Eye (tissue), 1 donor: ENCODE measurements at places on chromosomes 5 and 9.

- DNase-seq = no peak
Observed at GRCh38 chr9:107856633-107857032, 367.1 kb upstream of the KLF4 start.

DNA sequence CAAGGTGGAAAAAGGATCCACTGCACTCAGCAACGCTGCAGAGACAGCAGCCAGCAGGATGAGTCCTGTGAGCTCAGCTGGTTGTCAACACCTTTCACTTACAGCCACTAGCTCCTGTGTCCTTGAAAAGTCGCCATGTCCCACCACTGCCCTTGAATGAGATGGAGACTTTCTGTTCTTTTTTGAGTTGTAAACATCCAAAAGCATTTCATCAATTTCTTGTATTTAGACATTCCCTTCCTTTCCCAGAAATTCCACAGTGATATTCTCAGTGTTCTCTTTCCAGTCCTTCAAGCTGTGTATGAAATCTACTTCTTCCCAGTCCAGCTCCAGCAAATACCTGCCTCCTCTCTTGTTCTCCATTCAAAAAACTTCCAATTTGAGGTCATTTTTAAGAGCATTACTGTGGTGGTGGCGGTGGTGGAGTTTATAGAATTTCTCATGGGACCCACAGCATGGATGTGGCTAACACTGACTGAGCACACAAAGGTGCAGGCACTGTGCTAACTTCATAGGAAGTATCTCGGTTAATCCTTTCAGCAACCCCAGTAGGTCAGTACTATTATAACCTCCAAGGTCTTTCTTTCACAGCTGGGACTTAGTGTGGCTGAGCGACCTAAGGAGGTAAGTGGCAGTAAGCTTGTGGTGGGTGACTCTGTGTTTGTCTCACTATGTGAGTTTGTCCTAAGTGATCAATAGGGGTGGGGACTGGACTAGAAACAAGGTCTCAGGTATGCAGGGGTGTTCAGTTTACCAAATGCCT, 15.0 kb upstream of the GPX3 start:
- peak; percentile 11 for DNase-seq

DNA sequence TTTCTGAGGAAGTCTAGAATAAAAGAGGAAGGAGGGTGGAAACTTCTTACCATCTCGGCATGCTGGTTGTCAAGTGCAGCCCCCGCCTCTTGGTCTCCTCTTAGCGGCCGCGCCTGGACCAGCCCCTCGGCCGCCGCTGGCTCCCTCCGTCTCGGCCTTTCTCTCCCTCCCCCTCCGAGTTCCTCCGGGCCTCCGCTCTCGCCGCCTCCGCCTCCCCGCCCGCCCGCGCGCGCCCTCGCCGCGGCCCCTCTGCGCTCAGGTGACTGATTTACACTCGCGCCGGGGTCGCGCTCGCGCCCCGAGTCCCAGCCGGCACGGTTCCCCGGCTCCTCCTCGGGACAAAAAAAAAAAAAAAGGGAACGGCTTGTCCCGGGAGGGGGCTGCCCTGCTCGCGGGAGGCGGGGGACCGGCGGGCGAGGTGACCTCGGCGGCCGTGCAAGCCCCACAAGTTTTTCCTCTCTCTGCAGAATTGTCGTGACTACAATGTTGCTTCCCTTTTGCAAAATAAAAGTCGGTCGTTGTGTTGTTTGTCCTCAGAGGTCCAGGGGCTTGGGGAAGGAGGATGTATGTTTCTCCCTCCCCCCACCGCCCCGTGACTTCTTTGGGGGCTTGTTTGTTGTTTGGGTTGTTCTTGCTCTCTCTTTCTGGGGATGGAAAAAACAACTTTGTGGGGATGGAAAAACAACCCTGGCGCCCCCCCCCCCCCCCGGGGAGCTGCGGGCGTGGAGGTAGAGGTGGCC, at the start of gene BNC2:
Gene BNC2, minus strand, starts transcription at position 75 of the 740 bp plus-strand sequence. Its CDS starts 22 bp downstream, at position 53.
- DNase-seq = peak; percentile 88

DNA sequence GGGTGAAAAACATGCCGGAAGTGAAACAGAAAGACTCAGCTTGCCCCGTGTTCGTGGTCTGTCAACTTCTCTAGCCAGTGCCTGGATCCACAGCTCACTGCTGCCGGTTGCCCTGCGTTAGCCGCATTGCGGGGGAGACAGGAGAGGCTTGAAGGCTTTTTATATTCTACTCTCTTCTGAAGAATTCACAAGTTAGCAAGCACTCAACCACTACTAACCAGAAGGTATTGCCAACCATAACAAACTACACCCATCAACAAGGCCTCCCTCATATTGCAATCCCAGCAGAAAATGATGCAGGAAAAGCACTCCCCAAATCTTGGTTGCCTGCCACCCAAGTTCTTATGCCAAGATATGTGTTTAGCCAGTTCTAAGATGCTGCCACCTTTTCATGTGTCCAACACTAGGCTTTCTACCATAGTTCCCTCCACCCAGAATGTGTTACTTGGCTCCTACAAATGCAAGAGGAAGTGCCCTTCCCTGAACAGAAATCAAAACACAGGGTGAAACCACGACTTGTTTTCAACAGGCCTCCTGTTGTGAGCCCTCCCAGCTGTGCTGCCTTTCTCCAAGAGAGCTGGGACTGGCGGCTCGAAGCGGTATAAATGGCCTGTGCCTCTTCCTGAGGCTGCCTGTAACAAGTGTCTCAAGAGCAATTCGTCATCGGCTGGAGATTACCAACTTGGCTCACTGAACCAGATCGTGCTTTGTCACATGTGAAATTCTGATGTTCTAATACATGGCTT, 129.0 kb downstream of the SNX18 start:
- DNase-seq = peak; percentile 56

DNA sequence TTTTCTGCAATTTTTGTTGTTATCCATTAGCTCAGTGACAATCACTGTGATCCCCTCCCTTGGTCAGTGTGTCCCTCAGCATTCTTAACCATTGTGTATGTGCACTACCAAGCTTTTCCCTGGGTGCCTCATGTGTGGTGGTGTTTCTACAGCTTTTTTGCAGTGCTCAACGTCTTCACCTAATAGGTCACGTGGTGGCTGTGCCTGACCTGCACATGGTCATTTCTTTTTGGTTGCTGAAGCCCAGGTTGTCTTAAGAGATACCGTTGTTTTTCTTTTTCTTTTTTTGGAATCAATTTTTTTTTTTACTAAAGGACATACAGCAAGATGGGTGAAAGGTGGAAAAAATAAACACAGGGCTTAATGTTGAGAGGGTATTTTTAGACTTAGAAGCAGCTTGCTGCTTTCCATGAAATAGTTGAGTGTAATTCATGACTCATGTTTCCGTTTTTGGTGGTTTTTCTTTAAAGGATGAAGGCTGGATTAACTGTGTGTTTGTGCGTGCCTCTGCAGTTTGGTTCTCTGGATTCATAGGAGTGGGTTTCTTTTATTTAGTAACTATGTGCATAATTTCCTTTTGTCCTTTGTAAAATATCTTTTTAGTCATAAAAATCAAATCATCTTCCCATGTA, 22.2 kb downstream of the SH3GL2 start:
- DNase-seq = no peak

DNA sequence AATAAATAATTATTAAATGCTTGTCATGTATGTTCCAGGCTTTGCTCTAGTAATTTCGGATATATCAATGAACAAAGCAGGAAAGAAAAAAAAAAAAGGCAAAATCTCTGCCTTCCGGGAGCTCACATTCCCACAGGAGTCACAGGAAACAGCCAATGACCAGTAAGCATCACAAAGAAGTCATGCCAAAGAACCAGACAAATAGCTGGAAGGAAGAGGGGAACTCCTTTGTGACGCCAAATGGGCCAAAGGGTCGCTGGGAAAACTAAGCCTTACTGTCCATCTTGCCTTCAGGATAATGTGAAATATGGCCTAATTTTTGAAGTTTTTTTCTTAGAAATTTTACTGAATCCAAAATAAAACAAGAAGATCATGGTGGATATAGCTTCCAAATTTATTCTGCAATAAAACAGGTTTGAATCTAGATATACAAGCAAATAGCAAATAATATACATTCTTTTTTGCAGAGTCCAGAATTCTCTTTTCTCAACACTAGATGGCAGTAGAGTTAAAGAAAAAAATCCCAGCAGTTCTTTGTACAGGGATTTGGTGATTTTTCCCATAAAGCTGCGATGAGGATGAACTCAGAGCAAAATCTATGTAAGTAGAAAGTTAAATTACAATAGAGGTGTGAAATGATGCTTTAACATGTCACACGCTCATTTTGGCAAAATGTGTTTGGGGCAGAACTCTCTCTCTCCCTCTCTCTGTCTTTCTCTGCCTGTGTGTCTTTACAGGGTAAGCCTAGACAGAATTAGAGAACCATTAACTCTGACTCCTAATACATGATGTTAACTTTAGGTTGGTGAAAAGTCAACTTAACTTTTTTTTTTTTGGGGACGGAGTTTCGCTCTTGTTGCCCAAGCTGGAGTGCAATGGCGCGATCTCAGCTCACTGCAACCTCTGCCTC, 60.0 kb upstream of the TUT7 start:
- peak; percentile 76 for DNase-seq

- DNase-seq = no peak
Observed at GRCh38 chr9:133604214-133604613, 5.0 kb downstream of the FAM163B start.

- no peak for DNase-seq
Observed at GRCh38 chr9:15867988-15868387, 315.1 kb downstream of the CCDC171 start.

DNA sequence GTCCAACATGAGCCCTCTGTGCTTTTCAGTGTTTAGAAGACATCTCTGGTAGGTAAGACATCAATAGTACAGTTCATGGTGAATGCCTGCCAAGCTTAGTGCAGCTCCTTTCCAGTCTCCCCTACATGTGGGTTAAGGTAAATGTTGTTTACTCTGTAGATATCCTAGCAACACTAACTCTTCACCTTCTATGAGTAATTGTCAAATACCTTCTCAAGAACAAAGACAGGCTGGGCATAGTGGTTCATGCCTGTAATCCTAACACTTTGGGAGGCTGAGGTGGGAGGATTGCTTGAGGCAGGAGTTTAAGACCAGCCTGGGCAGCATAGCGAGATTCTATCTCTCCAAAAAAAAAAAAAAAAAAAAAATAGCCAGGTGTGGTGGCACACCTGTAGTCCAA, 18.7 kb upstream of the RASGRF2 start:
- no peak for DNase-seq

DNA sequence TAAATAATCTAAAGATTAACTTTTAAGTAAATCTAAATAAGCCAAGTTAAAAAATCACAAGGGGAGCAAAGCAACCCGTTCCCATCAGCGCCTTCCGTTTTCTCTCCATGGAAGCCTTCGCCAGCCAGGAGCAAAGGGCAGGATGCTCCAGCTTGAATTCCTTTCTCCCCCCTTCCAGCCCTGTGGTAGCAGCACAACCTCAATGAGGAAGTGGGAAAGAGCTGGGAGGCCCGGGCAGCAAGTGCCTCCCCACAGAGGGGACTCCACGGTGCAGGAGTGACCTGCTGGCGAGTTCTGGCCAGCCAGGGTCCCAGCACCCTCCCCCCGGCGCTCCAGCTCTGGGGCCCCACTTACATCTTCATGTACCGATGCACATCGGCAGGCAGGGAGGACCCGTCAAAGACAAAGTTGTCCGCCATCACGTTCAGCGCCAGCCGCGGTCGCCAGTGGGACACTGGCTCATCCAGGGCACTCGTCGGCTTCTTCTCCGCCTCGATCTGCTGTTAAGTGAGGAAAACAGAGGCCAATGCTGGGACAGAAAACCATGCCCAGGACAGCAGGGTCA, 6.3 kb downstream of the CLPTM1L start:
- no peak for DNase-seq

- no peak for DNase-seq
Observed at GRCh38 chr5:113273948-113274347, 160.8 kb downstream of the TSSK1B start.

GRCh38 chr5:113081881-113082546, 105.4 kb downstream of the DCP2 start:
- no peak for DNase-seq

DNA sequence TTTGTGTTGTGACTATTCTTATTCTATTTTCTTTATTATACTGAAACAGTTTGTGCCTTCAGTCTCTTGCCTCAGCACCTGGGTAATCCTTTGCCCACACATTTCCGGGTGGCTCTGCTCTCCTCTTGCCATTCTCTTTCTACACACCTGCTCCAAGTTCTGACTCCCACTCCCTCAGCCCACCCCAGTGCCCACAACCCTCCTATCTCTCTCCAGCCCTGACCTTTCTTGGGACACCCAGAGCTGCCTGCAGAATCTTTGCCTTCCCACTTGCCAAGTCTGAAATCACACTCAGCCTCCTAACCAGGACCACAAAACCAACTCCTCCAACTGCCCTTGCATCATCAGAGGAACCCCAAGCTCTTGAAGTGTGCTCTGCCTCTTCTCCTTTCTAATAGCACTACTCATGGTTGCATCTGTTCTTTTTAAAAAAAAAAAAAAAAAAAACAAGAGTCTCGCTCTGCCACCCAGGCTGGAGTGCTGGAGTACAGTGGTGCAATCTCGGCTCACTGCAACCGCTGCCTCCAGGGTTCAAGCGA, 4.1 kb downstream of the SWI5 start:
- DNase-seq = no peak

GRCh38 chr5:130151239-130151638, 247.0 kb downstream of the CHSY3 start:
- no peak for DNase-seq

GRCh38 chr5:40309851-40310250, 369.9 kb upstream of the PTGER4 start:
- DNase-seq = peak; percentile 47

- DNase-seq = no peak
Observed at GRCh38 chr5:152456815-152457443, 51.9 kb upstream of the NMUR2 start.

- peak; percentile 34 for DNase-seq
Observed at GRCh38 chr9:126146254-126147145, 180.1 kb upstream of the MVB12B start.

GRCh38 chr5:37619353-37619752, 220.5 kb downstream of the GDNF start:
- DNase-seq = no peak

DNA sequence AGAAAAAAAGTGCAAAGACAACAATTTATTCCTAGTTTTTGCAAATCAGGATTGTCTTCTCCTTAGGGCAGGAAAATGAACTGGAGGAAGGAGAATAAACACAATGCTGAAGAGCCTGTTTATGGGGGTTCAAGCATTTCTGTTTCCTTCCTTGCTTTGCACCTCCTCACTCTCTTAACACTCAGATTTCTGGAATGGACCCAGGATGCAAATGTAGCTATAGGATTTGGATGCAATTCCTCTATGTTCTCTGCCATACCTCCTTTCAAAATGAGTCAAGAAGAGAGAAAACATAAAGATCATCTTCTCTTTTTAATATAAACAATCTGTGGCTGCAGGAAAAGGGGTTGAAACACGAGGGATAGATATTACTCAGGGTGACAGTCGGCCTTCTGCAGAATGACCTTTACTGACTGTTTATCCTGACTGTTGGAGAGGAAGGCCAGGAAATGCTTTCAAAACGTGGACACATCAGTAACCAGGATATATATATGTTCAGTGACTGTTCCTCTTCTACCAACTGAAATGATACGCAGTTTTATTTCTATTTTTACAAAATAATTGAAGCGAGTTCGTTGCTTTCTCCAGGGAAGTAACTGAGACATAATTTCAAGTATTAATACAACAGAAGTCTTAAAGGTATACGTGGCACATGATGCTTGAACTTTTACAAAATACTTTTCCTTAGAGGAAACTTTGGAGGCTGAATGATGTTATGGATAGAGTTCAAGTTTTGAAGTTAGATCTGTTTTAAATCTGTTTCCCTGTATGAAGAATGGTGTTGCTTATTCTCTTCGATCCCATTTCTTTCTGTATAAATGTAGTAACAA, 44.4 kb downstream of the ACTBL2 start:
- no peak for DNase-seq
